GM04504 (cell line): ENCODE measurements at places on chromosomes 6 and 20.

DNA sequence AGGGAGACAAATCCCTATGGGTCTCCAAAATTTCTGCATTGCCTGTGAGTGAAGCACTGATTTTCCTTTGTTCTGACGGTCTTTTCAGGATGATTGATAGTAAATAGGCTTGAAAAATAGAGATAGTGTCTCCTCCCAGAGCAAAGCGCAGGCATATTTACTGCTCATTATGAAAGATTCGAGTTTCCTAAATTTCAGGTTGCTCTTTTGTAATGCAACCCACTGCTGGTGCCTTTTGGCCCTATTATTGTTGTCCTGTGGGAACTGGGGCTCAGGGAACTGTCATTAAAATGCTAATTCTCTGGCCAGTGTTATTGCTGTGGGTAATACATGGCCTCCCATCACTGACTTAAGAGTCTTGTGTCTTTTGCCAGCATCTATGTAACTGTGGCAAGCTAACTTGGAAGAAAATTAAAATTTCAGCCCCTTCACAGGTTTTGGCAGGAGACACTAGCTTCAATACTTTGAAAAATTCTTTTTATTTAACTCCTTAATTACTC lies 754.1 kb upstream of the MAP3K7 start:
- no peak for DNase-seq

DNA sequence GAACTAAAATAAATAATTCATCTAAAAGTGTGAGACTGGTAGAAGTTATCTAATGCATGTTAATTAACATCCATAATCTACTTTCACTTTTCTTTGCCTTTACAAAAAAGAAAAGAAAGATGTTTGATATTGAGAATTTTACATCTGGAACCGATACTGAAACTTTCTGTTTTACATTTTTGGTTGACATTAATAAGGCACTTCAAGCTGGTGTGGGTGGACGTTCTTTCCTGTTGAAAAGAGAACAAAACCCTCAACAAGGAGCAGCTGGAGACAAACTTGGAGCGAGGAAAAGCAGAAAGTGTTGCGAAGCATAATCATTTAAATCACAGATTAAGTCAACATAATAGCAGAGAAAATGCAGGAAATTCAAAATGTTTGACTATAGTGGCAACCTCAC lies 575.2 kb upstream of the ADGRB3 start:
- DNase-seq, result no peak

GRCh38 chr6:164069350-164069990 lies 655.0 kb downstream of the QKI start:
- DNase-seq, result no peak

- no peak for DNase-seq
Observed at GRCh38 chr6:121697921-121698320, 262.5 kb downstream of the GJA1 start.

DNA sequence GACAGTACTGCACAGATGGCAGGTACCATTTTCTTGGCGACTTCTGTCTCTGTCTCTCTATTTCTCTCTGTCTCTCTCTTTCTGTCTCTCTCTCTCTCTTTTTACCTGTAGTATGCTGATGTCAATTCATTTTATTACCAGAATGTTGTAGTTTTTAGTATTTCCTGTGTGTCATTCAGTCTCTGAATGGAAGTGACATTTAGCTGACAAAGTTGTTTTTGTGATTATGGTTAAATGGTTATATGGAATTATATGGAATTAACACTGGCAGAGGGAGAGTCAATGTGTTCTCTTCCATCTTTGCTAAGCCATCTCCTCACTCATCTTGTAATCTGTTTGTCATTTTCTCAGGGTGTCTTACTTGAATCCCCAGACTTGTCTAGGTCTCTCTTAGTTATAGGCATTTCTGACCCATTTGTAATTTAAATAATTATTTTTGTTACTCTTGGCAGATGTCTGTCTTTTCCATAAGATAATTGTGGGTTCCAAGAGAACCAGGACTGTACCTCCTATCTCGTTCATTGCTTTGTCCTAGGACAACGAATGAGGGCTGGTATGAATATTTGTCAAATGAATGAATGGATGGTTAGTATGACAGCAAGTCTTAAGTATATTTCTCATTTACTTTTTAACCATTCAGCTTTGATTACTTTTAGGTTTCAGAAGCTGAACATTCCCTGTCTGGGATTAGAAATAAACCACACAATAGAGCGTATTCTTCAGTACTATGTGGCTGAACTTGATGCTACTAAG lies 64.4 kb downstream of the DNAH8 start:
- no peak for DNase-seq

DNA sequence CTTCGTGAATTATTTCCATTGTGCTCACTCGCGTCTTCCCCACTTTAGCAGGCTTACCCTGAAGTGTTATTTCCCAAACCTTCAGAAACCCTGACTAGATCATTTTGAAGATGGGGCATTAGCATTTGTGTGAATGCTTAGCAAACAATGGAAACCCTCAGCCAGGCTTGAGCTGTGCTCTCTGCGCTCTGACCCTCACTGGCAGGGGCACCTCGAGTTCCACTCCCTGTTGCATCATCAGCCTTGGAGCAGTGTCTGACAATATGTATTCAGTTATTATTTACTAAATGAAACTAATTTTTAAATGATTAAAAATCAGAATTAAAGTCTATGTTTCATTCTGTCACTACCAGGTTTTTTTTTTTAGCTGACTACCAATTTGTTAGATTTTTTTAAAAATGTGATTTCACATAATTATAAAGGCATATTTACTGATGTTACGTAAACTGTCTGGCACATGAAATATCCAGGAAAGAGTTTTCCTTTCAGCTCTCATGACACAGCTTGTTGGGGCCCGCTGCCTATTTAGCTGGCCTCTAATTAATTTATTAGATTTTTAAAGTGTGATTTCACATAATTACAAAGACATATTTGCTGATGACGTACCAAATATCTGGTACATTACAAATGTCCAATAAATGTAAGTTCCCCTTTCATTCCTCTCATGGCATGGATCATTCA lies 155.2 kb downstream of the PACRG start:
- DNase-seq, result no peak

DNA sequence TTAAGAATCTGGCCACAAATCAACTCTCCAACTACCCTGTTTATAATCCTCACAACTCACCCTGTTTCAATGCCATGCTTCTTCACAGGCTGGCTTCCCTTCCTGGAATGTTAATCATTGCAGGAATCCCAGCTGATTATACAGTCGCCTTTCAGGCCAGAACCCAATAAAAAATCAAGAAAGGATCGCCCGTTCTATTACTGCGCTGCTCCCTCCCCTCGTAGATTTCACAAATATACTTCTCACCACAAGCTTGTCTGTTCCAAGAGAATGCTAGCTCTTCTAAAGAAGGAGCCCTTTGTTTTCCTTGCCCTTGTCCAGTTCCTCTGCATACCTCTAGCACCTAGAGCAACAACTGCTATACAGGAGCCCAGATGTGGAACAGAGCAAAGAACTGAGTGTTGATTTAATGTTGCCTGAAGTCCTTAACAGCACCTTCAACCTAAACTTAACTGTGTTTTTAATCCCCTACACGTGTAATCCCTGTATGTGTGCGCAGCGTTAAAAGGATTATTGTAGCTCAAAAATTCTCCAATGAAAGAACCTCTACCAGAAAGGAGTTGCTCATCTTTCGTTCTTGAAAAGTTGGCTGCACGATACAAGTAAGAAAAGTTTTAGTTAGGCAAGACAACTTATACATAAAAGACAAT lies 988 bp downstream of the ECHDC1 start:
- DNase-seq, result no peak

GRCh38 chr20:4546342-4546741 lies 175.4 kb upstream of the PRND start:
- no peak for DNase-seq

- DNase-seq, result no peak
Observed at GRCh38 chr20:57548177-57549058, 12.5 kb upstream of the PCK1 start.

DNA sequence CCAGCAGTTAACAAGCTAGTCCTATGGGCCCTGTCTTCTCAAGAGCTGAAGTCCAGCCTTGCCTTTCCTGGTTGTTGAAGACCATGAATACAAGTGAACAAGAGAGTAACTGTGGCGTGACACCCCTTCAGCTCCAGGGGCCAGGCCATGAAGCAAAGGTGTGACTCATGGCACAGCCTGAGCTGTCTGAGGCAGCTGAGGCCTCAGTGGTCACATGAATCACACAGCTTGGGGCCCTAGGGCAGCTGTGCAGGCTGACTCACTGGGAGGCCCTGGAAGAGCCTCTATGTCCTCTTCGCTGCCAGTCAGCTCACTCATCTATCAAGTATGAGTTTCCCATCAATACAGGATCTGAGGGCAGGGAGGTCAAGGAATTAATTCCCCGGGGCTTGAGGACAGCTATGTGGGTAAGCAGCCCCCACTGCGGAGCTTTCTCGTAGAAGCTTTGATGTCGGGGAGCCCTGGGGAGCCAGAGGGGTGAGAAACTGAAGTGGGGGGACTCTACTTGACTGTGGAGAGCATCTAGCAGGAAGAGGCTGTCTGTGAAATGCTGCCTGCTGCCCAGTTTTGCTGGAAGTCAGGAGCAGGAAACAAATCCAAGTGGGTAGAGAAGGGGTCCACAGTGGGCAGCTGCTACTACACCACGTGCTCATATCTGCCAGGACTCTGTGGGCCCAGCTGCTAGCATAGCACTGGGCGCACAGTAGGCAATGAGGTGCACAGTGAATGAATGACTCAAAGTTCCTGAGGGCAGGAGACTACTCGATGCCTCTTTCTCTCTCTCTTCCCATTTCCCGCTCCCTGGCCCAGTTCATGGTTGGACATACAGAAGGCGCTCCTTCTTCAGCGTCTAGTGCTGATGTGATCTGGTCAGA lies 13.7 kb upstream of the FAM83C start:
- peak; percentile 99 for DNase-seq

DNA sequence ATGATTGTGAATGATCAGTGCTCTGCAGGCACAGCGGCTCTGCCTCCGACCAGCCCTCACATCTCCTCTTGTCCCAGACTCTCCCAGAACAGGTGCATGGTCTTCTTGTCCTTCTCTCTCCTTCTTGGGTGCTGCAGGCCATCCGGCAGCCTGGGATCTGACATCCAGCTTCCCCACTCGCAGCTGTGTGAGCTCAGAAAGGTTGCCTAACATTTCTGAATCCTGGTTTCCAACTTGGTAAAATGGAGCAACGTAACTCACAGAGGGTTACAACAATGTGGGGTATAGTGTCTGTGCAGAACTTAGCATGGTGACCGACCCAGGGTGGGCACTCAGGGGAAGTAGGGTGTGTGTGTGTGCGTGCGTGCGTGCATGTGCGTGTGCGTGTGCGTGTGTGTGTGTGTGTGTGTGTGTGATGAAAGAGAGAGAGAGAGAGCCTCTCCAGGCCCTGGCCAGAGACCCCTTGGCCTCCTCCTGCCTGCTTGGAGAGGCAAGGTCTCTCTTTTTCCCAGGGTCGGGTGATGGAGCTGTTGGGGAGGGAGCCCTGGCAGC lies 110.1 kb downstream of the SNX5 start:
- DNase-seq, result no peak

DNA sequence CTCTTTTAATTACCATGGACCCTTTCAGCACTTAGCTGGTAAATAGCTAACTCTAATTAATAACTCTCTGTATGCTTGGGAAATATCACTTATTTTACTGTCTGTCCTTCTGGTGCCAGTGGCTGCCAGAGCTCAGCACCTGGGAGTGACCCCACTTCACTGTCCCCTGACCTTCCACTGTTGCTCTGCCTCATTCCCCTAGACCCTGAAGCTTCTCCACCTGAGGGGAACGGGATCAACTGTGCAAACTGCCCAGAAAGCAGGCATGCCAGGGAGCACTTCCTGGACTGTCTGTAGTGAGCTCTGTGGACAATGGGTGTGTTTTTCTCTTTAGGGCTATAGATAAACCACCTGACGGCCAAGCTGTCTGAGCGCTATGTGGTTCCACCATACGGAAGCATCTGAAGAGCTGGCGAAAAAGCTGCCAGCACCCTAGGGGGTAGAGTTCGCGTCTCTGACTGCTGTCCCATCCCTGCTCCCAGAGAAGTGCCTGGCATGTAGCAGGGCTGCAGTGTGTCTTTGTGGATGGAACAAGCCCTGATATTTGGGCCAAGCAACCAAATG lies 106.3 kb upstream of the FOXA2 start:
- no peak for DNase-seq

DNA sequence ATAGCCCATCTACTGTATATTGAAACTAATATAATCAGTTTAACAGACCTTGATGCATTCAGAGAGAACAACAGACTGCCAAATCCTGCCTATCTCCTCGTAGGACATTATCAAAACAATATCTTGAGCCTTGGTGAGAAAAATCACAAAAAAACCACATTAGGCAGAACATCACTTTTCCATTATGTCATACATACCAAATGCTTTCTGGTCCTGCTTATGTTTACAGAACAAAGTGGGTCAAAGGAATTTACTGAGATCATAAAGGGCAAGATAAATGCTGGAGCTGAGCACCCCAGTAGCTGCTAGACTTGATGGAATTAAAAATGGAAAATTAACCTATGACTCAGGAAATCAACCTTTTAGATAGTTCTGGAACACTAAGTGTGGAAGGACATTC lies 195.3 kb upstream of the KCNK16 start:
- DNase-seq, result no peak

DNA sequence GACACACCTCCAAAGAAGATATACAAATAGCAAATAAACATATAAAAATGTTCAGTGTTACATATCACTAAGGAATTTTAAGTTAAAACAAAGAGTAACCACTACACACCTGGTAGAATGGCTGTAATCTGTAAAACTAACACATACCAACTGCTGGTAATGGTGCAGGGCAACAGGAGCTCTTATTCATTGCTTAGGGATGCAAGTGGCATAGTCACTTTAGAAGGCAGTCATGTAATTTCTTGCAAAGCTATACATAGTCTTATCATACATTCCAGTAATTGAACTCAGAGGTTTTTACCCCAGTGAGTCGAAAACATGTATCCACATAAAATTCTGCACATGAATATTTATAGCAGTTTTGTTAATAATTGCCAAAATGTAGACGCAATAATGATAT lies 906.8 kb upstream of the CITED2 start:
- no peak for DNase-seq

DNA sequence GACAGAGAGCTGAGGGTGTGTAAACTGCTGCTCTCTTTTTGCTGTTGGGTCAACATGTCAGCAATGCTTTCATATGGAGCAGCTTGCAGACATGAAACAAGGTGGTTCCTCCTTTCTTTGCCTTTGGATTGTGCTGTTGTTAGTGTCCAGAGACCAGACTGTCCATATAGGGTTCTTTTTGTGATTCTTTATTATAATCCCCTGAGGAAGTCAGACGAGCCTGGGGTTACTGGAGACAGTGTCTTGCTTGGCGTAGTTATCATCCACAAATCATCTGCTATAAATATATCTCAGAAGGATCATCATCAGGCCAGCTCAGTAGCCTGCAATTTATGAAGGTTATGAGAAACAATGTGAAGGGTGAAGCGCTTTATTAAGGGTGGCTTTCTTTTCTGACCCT lies 2.3 kb upstream of the ADGRB3 start:
- no peak for DNase-seq

- DNase-seq, result no peak
Observed at GRCh38 chr20:51400051-51400926, 142.2 kb downstream of the NFATC2 start.

DNA sequence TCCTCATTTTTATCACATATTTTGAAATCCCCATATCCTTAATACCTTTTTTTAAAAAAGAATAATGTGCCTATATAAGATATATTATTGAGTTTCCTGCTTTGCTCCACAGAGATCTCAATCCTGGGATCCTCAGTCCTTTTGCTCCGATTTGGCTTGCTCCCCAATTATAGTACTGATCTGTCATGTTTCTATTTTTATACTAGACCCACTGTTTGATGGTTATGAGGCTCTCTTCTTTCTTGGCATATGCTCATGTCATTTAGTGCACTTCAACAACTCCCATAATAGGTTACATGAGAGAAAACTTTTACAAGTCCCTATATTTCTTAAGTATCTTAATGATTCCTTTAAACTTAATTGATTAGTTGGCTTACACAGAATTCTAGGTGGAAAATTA lies 958.5 kb upstream of the EPHA7 start:
- DNase-seq, result no peak

- no peak for DNase-seq
Observed at GRCh38 chr6:49257549-49257948, 205.5 kb downstream of the MMUT start.
